ENCODE measurements at places on chromosomes 3 and 15.

DNA sequence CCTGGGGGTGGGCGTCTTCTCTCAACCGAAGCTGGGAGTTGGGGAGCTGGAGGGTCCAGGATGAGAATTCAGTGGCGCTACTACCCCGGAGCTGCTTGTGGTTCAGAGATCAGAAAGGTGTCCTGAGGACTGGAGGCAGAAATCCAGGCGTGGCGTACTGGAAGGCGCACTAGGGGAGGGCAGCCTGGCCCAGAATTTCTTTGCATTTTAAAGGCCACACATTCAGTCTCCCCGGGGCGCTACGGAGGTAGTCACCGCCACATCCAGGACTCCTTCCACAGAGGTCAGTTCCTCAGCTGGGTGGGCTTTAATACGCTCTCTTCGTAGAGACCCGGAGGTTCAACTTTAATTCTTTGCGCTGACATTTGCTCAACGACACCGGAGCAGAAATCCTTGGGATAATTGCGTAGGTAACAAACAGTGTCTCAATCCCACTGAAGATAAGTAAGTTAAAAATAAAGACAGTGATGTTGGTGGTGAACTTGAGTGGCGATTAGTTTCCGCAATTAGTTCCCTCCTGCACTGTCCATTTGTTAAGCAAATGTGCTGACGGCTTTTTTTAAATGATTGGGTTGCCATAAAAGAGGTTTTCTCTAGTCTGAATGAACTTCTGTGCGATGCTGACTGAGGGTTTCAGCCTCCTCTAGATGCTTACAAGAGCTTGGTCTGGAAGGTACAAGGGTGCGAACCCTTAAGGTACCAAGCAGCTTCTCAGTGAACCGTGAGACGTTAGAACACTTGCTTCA, 535 bp downstream of the MCTP2 start:
- no peak for DNase-seq

DNA sequence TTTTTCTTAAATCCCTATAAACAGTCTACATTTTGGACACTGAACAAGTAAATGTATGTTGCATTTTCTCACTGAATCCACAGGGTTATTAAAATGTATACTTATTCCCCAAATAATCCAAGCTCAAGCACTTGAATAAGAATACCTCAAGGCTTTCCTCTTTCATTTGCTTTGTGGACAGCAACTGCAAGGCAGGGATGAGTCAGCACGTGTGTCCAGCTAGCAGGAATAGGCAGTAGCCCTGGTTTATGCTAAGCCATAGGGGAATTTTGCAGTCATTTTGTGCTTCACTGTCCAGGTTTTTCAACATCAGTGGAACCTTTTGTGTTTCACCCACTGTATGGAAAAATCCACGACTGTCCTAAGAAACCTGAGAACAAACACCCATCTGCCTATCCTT, 96.7 kb upstream of the KCNMB2 start:
- DNase-seq: no peak

DNA sequence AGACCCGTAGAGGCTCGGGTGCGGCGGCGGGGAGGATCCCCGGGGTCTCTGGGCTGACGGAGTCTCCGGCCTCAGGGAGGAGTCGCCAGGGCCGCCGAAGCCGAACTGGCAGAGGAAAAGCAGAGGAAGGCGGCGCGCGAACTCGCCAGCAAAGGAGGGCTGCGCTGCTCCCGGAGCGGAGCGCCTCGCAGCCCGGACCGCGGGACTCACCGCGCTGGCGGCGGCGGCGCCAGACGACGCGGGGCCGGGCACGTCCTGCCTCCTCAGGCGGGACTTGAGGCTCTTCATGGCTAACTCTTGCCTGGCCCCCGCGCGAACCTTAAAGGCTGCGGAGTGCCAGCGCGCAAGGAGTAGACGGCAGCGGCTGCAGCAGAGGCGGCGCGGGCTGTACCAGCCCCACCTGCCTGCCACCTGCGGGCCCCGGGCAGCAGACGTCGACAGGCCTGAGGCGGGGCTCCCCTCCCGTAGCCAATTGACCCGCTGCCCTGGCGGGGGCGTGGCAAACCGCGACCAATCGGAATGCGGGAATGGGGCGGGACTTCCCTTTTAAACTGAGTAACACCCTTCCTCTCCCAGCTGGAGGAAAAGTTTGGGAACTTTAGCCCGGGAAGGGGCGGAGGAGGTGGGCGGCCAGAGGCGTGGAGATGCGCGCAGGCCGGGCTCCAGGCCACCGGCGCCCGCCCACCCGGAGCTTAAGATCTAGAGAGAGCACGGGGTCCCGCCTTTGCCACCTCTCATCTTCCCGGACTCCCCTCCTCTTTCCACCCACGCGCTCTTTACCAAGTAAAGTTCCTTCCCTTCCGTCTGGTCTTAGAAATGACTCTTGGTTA, at the start of gene UACA:
Gene UACA (minus strand): TSS at position 439 of the 830 bp plus-strand sequence. CDS start 151 bp downstream, at position 288.
- peak; percentile 87 for DNase-seq

DNA sequence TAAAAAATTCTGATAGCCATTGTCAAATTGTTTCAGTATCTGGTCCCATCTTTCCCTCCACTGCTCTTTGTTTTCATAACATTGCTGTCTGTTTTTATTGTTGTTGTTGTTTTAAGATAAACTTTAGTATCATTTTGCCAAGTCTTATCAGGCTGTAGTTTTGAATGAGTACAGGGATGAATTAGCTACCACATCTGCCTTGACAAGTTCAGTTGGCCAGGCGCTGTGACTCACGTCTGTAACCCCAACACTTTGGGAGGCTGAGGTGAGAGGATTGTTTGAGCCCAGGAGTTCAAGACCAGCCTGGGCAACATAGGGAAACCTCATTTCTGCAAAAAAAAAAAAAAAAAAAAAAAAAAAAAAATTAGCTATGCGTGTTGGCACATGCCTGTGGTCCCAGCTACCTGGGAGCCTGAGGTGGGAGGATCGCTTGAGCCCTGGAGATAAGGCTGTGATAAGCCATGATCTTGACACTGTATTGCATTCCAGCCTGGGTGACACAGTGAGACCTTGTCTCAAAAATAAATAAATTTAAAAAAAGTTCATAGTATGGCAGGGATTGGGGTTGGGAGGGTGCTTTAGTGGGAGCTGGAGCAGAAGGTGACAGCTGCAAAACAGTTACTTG, 8.3 kb upstream of the ANKDD1A start:
- no peak for DNase-seq

GRCh38 chr3:11379238-11379823, 107.1 kb downstream of the ATG7 start:
- peak; percentile 1 for DNase-seq

- DNase-seq: no peak
These were observed 33.1 kb downstream of the TP63 start for GRCh38 chr3:189664311-189664710.

DNA sequence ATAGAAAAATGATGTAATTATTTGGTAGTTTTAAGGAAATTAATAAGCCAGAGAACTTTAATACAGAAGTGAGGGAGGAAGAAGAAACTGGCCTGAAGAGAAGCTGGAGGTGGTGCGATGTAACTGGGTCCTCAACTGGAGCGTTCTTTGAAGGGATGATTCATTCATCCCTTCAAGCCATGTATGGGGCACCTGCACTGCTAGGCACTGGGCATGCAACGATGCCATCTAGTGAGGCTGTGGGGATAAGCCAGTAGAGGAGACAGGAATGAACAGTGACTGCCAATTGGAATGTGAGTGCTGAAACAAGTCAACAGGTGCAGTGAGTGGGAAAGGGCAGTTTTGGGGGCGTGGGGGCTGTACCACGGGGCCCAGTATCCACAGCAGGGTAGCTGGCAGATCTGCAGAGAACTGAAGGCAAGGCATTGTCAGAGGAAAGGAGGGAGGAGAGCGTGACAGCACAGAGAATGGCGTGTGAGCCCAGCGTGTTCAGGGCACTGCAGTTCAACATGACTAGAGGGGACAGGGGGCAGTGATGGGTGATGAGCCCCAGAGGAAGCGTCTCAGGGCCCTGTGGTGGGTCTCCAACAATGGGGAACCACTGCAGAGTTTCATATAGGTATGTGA, 3.8 kb upstream of the KIF23 start:
- DNase-seq: no peak

DNA sequence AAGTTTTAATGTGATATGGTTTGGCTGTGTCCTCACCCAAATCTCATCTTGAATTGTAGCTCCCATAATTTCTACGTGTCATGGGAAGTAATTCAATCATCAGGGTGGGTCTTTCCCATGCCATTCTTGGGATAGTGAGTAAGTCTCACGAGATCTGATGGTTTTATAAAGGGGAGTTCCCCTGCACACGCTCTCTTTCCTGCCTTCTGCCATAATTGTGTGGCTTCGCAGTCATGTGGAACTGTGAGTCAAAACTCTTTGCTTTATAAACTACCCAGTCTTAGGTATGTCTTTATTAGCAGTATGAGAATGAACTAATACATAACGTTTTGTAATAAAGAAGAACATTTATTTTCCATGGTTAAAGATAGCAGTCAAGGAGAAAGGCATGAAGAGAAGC, 39.2 kb upstream of the GOLIM4 start:
- no peak for DNase-seq

- DNase-seq: no peak
These were observed 241.4 kb downstream of the NFKBIZ start for GRCh38 chr3:102090721-102091045.

DNA sequence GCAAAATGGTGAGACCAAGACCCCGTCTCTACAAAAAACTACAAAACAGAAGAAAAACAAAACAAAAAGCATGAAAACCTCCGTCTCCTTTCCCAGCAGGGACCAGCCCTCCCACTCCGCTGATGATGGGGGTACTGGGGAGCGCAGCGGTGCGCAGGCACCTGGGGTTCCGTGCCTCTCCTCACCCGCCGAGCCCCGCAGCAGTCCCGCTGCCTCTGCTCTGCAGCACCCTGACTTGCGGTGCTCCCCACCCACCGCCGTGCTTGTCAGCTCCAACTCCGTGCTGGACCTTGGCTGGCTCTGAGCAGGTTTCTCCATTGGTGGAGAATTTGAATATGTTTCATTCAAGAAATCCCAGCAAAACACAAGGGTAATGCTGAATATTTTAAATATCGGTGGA, 46.7 kb upstream of the ATP10A start:
- DNase-seq: no peak

GRCh38 chr3:71201939-71202338, 381.6 kb downstream of the FOXP1 start:
- DNase-seq: no peak

DNA sequence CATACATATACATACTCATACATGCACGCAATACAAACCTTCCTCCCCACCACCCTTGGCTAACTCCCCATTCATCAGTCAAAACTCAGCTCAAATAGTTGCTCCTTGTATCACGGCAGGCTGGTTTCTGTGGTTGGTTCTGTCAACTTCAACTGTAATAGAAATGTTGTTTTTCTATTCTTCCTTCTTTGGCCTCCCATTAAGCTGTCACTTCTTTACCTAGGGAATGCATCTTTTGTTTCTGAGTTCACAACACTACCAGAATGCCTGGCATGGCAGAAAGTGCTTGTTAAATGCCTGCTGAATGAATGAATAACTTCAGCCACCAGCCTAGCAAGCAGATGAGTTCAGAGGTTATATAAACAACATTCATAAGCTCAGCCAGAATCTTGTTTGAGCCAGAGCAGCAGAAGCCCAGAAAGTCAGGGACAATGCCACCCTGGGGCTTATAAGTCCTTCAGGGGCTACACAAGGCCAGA, 63.1 kb downstream of the B3GALNT1 start:
- no peak for DNase-seq
